NCI-H2081 treated with DMSO at 0.1 percent for 48 hours (cell line): ENCODE measurements at places on chromosomes 3 and 15.

DNA sequence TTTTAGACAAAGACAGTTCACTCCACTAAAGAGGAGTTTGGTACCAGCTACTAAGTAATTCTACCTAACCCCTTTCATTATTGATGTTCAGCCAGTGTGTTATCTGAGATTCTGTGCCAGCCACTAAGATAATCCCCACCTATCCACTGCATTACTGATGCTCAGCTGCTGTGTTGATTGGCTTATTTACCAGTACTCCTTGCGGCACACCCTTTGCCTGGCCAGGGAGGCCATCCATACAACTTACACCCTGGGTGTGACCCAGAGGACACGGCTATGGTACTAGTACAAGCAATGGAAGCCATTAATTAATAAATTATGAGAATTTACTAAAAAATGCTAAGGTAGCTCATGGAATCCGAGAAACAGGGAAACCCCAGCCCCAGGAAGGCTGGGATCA lies 290.7 kb upstream of the CTNNB1 start:
- DNase-seq, result no peak

DNA sequence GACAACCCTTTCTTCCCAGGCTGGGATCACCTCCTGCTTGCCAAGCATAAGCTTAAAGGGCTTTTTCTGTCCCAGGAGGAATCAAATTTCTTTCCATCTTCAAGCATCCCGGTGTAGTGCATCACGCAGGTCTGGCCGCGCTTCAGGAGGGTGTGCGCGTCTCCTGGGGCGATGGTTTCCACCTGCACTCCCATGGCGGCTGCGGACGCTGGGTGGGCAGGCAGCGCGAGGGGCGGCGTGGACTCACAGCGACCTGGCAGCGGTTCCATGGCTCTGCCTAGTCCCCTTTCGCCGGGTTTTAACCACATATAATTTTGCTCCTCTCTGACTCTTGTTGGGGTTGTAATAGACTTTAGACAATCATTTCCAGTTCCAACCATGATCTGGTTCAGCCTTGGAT lies 10.6 kb upstream of the TM4SF4 start:
- no peak for DNase-seq

DNA sequence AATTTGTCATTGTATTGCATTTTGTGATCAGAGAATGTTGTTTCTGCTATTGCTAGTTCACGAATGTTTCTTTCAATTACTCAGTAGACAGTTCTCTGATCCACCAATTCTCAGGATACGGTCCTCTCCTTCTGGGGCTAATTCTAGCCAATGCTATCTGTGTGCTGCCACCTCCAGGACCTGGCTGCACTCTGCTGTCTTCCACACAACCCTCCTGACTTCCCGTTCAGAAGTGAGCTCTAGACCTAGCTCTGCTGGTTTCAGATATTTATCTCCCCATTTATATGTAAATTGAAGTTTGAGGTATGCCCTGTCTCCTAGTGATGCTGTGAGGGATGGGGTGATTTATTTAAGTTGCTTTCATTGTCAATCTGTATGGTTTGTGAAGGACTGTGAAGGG lies 21.7 kb upstream of the UBL7 start:
- DNase-seq, result no peak

- DNase-seq, result no peak
Measured at GRCh38 chr15:92883163-92883875, 16.8 kb upstream of the CHD2 start.

DNA sequence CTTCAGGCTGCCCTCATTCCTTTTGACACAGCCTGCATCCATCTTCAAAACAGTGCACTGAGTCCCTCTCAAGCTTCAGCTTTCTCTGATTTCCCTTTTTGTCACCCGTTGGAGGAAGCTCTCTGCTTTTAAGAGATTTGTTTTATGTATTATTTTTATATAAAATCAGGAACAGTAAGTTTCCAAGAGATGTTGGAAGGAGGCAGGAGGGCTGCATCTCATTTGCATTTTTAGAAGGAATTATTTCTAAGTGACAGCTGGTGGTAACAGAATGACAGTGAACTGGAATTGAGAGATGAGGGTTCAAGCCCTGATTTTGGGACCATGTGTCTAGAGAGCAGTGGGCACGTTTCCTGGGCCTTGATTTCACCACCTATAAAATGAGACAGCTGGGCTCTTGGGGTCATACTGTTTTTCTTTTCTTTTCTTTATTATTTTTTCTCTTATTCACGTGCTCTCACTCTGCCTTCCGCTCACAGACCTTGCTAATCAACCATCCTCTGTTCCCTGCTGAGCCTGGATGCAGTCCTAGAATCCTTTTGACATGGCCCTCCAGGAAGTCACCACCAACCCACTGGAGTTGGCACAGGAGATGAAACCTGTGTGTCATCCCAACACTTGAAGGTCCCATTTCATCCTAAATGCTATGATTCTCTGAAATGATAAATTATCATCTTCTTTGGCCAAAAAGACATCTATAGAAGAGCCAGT lies 148.6 kb downstream of the CACNA2D3 start:
- DNase-seq, result no peak

- DNase-seq, result no peak
Measured at GRCh38 chr3:174662653-174663052, 196.5 kb upstream of the NAALADL2 start.

- no peak for DNase-seq
Measured at GRCh38 chr3:70738291-70738681, 425.8 kb upstream of the MDFIC2 start.

DNA sequence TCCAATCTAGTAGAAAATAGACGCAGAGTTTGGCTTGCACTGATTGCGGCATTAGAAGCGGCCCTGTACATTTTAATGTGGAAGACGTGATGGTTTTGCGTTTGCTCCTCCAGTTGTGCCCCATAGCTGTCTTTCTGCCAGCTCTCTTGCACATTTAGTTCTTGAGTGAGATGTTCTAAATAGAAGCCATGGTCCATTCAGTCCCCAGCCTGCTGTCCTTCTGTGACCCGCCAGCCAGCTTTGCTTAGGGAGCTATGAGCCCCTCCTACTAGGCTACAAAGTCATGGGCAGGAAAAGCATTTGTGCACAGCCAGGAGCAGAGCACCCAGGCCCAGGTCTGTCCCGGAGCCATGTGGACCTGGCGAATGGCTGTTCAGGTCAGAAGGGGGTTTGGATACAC lies 50.3 kb downstream of the APBA2 start:
- no peak for DNase-seq
